ENCODE measurements at places on chromosomes 12 and 14.

GRCh38 chr14:104610749-104611310 is 6.3 kb upstream of the TMEM179 start:
- DNase-seq: no peak

GRCh38 chr12:29334937-29335336 is 46.0 kb downstream of the ERGIC2 start:
- no peak for DNase-seq

GRCh38 chr14:72680853-72681640 is 212.9 kb downstream of the DPF3 start:
- no peak for DNase-seq

DNA sequence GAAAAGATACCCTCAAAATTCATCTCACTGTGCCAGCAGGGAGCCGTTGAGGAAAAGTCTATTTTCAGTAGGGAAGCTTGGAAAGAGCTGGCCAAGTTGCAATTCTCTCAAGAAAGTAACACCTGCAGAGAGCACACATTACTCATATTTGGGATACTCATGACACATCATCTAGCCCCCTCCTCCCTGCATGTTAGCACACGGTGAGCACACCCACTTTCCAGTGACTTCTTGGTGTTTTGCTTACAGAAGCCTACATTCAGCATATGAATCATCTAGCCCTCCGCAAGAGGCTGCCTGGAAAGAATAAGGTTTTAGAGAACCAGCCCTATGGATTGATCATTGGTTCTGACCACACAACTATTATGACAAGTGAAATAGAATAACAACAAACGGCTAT is 124.5 kb downstream of the PTPRO start:
- no peak for DNase-seq

- no peak for DNase-seq
Observed at GRCh38 chr12:7142056-7142644, 12.0 kb downstream of the CLSTN3 start.

- DNase-seq: no peak
Observed at GRCh38 chr12:92551853-92552397, 150.9 kb upstream of the PLEKHG7 start.

DNA sequence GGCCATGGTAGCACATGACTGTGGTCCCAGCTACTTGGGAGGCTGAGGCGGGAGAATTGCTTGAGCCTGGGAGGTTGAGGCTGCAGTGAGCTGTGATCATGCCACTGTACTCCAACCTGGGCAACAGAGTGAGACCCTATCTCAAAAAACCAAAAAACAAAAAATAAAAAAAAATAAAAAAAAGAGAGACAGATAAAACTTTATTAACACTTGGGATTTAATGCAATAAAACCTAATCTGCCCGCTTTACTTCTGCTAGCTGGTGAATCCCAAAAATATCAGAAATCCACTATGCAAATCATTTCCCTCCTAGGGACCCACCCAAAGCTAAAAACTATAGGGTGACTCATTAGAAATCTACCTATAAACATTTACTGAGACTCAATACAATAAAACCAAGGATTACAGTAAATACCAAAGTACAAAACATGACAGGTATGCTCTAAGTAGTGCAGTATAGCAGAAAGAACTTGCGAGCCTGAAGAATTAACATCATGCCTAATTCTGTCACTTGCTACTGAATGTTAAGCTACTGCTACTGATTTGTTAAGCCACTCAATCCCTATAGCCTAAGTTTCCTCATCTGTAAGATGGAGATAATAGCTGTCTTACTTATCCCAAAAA is 50.1 kb upstream of the STAC3 start:
- no peak for DNase-seq
